ENCODE measurements at places on chromosomes 6 and 20.
A peak's percentile ranks its signal among the peaks of the same experiment; 100 is the strongest.

- no peak for DNase-seq
These were observed 8.2 kb upstream of the SLC2A12 start for GRCh38 chr6:134060491-134061106.

GRCh38 chr6:6328451-6328850, 8.0 kb upstream of the F13A1 start:
- DNase-seq = no peak

DNA sequence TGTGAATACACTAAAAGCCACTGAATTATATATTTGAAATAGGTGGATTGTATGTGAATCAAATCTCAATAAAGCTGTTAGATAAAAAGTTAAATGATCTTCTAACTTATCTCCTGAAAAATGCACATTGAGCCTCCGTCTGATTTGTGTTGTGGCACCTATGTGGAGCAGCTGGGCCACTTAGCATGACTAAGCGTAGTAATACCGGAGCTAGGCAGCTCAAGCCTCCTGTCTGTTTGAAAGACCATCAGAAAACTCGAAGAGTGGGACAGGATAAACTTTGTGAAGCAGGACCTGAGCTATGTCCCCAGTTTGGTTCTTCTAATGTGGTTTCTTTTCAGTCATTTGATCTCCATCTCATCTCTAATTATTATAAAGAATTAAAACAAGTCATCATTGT, 11.0 kb upstream of the NOL7 start:
- DNase-seq = no peak

DNA sequence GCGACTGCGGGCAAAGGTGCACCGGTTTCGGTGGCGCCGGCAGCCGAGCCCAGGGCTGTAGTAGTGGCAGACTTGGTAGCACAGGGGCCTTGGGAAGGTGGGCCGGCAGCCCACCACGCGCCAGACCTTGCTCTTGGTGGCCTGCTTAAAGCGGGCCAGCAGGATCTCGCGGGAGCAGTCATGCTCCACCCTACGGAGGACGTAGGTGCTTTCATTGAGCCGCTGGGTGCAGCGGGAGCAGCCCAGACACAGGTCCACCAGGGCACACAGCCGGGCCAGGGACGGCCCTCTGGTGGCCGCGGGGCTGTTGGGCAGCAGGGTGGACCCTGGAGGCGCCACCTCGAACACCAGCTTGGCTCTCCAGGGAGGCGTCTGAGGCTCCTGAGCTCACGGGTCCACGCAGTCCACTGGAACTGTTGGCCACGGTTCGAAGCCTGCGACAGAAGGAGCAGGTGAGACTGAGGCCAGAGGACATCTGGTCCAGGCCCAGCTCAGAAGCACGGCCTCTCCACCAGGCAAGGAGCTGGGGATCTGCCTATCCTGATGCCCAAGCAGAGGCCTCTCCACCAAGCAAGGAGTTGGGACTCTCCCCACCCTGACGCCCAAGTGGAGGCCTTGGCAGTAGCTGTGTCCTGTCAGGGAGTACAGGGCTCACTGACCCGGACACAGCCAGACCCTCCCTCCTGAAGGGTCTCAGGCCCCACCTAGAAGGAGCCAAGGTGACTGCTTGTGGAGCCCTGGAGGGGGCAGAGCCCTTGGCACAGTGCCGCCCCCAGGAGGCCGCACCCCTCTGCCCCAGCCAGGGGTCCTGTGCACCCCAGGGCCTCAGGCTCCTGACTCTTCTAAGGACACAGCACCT, 1.0 kb downstream of the HELZ2 start:
- DNase-seq = no peak

- DNase-seq = no peak
These were observed 13.4 kb downstream of the ZNF335 start for GRCh38 chr20:45958593-45958992.

DNA sequence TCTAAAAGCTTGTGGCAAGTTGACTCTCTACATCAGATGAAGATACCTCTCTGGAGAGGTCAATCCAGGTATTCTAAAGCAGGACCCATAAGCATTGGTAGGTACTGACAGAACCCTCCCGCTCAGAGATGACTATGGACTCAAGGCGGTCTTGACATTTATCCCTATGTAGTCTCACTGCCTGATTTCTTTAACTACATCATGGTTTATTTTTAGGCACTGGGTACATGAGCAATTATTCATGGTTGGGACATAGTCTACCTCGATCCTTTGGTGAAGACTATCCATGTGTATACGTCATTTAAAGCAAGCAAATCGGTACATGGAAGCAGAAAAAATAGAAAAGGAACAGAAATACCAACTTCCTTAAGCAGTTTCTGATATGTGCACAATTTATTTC, 136.2 kb upstream of the TAB2 start:
- DNase-seq = no peak

DNA sequence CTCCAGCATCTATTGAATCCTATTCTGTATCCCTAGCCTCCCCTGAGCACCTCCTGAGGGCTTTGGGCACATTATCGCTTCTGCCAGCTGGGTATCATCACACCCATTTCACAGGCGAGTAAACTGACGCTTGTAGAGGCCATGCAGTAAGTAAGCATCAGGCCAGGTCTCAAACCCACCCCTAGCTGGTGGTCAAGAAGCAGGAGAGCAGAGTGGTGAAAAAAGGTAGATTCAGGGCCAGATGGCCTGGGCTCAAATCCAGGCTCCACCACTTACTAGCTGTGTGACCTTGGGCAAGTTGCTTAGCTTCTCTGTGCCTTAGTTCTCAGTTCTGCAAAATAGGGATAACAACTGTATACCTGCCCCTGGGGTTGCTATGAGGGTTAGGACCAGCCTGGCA, 19.9 kb downstream of the GRM4 start:
- DNase-seq = no peak

DNA sequence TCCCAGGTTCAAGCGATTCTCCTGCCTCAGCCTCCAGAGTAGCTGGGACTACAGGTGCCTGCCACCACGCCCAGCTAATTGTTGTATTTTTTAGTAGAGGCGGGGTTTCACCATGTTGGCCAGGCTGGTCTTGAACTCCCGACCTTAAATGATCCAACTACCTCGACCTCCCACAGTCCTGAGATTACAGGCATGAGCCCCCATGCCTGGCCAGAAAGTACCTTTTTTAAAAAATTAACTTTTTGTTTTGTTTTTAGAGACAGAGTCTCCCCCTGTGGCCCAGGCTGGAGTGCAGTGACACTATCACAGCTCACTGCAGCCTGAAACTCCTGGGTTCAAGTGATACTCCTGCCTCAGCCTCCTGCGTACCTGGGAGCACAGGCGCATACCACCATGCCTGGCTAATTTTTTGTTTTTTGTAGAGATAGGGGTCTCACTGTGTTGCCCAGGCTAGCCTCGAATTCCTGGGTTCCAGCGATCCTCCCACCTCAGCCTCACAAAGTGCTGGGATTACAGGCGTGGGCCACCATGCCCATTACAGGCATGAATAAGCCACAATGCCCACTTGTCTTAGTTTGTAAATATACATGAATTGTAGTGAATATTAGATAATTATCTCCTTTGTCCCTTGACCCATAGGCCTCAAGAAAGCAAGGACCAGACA, 17.4 kb upstream of the EEF1A1 start:
- DNase-seq = no peak

- no peak for DNase-seq
These were observed 232.2 kb downstream of the LY86 start for GRCh38 chr6:6820641-6821238.

DNA sequence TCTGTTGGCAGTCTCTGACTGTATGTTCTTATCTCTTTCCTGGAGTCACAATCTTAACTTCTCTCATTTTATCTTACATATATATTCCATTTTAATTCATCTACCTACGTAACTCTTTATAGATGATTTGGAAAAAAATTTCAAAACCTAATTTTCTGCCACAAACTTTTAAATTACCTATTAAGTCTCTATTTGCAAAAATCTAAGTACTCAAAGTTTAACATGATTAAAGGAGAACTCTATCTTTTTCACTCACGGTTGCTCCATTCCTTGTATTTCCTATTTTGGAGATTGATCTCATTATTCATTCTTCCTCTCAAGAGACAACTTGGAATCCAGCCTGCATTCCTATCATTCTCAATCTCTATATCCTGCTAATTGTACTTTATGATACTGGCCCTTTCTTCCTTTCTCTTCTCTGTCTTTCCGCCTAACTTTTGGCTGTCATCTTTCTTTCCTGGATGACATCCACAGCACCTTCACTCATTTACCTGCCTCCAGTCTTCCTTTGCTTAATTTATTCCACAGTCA, 1071.1 kb upstream of the CITED2 start:
- DNase-seq = no peak

- no peak for DNase-seq
These were observed 365.9 kb downstream of the MMUT start for GRCh38 chr6:49097116-49097515.

- DNase-seq = no peak
These were observed 658 bp downstream of the CUL7 start for GRCh38 chr6:43052842-43053544.

GRCh38 chr6:68313911-68314310, 321.2 kb upstream of the ADGRB3 start:
- no peak for DNase-seq

DNA sequence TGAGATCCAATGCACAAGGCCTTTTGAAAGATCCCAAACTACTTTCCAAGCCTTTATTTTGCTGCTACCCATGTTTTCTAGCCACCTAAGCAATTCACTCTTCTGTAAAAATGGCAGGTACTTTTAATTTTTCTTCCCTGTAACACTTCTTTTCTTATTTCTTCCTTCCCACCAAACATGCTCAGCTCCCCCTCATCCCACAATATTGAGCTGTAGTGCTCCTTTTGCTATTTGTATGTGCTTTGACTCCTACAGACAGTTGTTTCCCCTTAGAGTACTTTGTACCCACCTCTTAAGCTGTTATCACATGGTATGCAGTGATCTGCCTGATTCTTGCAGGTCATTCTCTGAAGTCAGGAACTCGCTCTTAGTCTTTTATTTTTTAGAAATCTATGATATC, 49.3 kb downstream of the QKI start:
- DNase-seq = no peak

GRCh38 chr6:17420368-17420767, 27.0 kb downstream of the CAP2 start:
- no peak for DNase-seq

GRCh38 chr6:14202947-14203346, 85.4 kb downstream of the CD83 start:
- DNase-seq = no peak

DNA sequence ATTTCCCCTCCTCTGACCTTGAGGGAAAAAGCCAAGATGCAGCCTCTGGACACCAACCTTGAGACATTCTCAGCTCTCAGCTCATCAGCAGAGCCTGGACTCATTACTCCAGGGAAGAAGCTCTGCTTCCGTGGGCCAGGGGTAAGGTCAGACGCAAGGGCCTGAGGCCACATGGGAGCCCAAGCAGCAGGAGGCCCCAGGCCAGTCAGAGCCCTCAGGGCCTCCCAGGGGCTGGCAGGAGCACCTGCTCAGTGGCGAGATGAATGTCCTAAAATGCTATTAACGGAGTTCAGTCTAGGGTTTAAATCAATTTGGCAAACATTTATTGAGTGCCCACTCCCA, 208.6 kb downstream of the ERMARD start:
- DNase-seq = no peak

DNA sequence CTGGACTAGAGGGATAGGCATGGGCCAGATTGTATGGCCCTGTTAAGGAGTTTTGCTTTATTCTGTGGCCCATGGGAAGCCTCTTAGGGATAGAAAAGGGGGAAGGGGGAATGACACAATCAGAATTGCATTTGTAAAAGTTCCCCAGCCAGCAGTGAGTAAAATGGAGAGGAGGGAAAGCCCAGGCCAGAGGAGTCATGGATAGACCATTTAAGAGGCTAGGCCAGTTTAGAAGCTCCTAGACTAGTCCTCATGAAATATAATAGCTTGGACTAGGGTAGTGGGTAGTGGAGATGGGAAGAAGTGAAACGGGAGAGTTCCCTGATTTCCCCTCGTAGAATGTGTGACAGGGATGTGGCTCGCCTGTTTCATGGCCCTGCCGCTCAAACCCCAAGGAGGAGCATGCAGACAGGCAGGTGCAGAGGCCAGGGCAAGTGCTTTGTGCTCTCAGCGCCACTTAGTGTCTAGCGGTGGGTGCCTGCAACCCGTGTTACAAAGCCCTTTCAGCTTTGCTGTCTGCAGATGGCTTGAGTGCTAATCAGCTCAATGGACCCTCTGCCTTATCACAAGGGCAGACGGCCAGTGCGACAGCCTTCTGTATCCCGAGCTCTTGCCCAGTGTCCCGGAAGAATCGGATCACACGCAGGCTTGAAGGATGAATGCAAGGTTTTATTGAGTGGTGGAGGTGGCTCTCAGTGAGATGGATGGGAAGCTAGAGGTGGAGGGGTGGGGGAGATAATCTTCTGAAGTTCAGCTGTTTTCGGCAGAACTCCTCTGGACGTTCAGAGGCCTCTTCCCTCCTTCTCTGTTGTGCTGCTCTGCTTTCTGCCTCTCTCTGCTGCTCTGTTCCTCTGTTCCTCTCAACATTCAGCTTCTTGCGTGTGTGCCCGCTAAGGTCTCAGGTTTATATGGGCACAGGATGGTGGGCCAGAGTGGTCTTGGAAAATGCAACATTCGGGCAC, 141.1 kb downstream of the CEP57L1 start:
- DNase-seq = no peak

DNA sequence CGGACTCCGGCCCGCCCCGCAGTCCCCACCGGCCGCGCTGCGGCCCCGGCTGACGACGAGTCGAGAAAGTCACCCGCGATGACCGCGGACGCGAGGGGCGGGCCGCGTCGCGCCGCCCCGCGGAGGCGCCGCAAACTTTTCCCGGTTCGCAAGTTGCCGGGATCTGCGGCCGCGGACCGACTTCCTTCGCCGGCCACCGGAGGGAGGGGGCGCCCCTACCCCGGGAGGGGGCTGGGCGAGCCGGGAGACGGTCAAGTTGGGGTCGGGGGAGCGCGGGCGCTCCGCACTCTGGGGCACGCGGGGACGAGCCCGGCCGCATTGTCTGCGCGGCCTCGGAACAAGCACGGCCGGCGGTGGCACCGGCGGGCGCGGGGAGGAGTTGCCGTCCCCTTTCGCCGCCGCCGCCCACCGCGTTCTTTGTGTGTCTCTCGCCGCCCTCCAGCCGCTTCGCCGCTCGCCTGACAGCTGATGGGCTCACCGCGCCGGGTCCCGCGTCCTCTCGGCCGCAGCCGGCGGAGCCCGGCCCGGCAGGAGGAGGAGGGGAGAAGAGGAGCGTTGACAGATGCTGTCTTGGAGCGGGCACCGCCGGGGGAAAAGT, 131.6 kb downstream of the OGFRL1 start:
- DNase-seq = peak; percentile 68

DNA sequence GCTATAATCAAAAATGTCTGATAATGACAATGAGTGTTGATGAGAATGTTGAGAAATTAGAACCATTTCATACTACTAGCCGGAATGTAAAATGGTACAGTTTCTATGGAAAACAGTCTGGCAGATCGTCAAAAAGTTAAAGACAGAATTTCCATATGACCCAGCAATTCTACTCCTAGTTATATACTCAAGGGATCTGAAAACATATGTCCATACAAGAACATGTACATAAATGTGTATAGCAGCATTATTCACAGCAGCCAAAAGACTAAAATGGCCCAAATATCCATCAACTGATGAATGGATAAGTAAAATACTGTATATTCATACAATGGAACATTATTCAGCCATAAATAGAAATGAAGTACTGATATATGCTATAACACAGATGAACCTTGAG, 236.2 kb downstream of the BTBD9 start:
- DNase-seq = no peak

Measured in C1 segment of cervical spinal cord (tissue), 14 donors.